ENCODE measurements at places on chromosomes 2 and 18.

DNA sequence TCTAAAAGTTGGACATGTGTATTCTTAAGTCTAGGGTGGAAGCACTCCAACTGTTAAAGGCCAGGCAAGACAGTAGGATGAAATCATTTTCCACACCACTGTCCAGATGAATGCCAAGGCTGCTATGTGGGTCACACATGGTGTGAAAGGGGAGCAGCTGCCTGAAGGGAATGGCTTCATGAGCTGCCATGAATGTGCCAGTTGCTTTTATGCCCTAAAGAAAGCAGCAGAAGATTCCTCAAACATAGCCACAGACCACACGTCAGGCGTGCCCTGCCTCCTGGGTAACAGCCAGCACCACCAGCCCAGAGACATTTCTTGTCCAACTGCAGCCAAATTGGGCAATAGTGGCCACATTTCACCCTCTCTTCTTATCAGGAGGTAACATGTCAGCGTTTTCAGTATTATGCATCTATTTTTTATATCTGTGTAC is 130.2 kb downstream of the MTCL1 start:
- peaks cover 12% of the 10 kb centered on the region for H3K36me3 ChIP-seq
- H3K4me3 ChIP-seq = no peak overlapping the region
- H3K27me3 ChIP-seq = no peaks in the 10 kb centered on the region
- DNase-seq = no peak
- H3K27ac ChIP-seq = no peak overlapping the region
- no peaks in the 10 kb centered on the region for H3K4me1 ChIP-seq

GRCh38 chr18:27520401-27520800 is 335.3 kb upstream of the CHST9 start:
- H3K4me1 ChIP-seq = no peaks in the 10 kb centered on the region
- no peak for DNase-seq
- no peaks in the 10 kb centered on the region for H3K27me3 ChIP-seq
- H3K36me3 ChIP-seq = no peaks in the 10 kb centered on the region
- no peak overlapping the region for H3K4me3 ChIP-seq

DNA sequence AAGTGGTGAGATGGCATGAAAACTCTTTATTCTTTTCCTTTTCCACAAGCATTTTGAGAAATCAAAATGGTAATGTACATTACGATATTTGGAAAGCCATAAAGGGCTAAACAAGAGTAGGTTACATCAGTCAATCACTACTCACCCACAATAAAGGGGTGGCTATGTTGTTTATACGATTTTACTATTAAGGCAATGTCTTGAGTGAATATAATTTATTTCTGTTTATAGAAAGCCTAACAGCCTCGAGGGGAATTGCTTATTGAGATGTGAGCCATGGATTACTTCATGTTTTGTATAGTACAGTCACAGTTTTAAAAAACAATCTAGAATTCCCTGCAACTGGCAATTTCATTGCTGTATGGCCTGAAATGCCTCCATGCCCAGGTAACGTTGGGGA is 237.5 kb upstream of the RBBP8 start:
- no peaks in the 10 kb centered on the region for H3K36me3 ChIP-seq
- DNase-seq = no peak
- no peaks in the 10 kb centered on the region for H3K27me3 ChIP-seq
- H3K4me3 ChIP-seq = no peak overlapping the region

- H3K4me3 ChIP-seq = no peak overlapping the region
- H3K27ac ChIP-seq = no peak overlapping the region
- H3K36me3 ChIP-seq = no peaks in the 10 kb centered on the region
- no peaks in the 10 kb centered on the region for H3K4me1 ChIP-seq
- no peak for DNase-seq
These were observed 833.0 kb downstream of the SLC4A3 start for GRCh38 chr2:220460257-220460985.

DNA sequence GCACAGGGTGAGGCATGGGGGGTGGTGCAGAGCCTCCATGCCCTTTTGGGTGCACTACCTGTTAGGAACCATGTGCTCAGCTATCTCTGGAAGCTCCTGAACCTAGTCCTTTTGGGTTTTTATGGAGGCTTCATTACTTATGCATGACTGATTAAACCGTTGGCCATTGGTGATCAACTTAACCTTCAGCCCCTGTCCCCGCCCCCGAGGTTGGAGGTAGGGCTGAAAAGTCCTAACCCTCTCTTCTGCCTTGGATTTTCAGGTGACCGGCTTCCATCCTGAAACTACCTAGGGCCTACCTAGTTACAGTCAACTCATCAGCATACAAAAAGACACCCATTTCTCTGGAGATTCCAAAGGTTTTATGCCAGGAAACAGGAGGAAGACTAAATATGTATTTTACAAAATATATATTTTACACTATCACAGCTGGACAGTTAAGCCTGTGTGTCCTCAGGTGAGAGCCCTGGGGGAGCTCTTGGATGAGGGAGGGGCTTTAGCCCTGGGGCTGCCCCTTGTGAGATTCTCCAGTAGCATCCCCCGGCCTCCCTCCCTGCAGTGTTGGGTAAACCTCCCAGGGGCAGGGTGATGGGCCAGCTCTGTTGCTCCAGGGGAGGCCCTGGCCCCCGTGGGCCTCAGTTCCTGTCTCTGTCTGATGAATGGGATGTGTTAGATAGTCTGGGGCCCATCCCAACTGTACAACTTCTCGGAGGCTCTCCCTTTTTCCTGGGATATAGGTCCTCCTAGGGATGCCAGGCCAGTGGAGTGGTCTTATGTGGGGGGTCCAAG is 24.1 kb downstream of the GLI2 start:
- H3K4me3 ChIP-seq = no peak overlapping the region
- no peak overlapping the region for H3K27ac ChIP-seq
- peaks cover 39% of the 10 kb centered on the region for H3K4me1 ChIP-seq

GRCh38 chr18:74292541-74292858 is 737 bp upstream of the CYB5A start:
- H3K27ac ChIP-seq = peak overlapping the region; percentile 82
- no peak for DNase-seq
- H3K4me3 ChIP-seq = peak overlapping the region; percentile 67
- no peaks in the 10 kb centered on the region for H3K36me3 ChIP-seq
- H3K4me1 ChIP-seq = peaks cover 17% of the 10 kb centered on the region

- H3K27ac ChIP-seq = peak overlapping the region; percentile 77
- no peak overlapping the region for H3K4me3 ChIP-seq
- H3K36me3 ChIP-seq = no peaks in the 10 kb centered on the region
- H3K4me1 ChIP-seq = peaks cover 14% of the 10 kb centered on the region
These were observed 149.0 kb downstream of the LAMA3 start for GRCh38 chr18:23838233-23838632.

- no peak for DNase-seq
- H3K27ac ChIP-seq = no peak overlapping the region
- no peak overlapping the region for H3K4me3 ChIP-seq
- H3K27me3 ChIP-seq = no peaks in the 10 kb centered on the region
- H3K36me3 ChIP-seq = no peaks in the 10 kb centered on the region
These were observed 1053.5 kb upstream of the FAM98A start for GRCh38 chr2:34652636-34653035.

GRCh38 chr2:22737144-22737543 is 647.8 kb upstream of the KLHL29 start:
- no peaks in the 10 kb centered on the region for H3K4me1 ChIP-seq
- no peaks in the 10 kb centered on the region for H3K27me3 ChIP-seq
- no peak for DNase-seq
- no peak overlapping the region for H3K4me3 ChIP-seq
- H3K27ac ChIP-seq = no peak overlapping the region

GRCh38 chr2:170512266-170512665 is 202.9 kb upstream of the SP5 start:
- H3K27ac ChIP-seq = no peak overlapping the region
- H3K36me3 ChIP-seq = no peaks in the 10 kb centered on the region
- H3K4me1 ChIP-seq = no peaks in the 10 kb centered on the region
- H3K4me3 ChIP-seq = no peak overlapping the region

GRCh38 chr2:62415019-62415431 is 91.0 kb downstream of the TMEM17 start:
- DNase-seq = no peak
- no peaks in the 10 kb centered on the region for H3K27me3 ChIP-seq
- H3K36me3 ChIP-seq = no peaks in the 10 kb centered on the region

DNA sequence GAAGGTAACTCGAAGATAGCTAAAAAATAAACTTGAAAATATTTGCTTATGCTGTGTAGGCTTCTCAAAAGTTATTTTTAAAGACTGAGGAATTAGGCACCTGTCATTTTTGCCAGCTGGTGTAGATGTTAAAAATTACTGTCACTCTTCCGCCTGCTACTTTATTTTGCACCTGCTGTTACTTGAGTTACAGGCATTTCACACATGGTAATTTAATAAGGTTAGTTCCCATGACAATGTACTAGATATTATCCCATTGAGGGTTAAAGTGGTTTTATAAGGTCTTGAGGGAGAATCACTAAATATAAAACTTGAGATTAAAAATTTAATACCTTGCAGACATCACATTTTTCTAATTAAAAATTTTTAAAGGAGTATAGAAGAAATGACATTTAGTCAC is 26.6 kb downstream of the MYL1 start:
- no peaks in the 10 kb centered on the region for H3K4me1 ChIP-seq
- H3K27me3 ChIP-seq = no peaks in the 10 kb centered on the region
- H3K27ac ChIP-seq = no peak overlapping the region
- no peaks in the 10 kb centered on the region for H3K36me3 ChIP-seq
- no peak for DNase-seq
- H3K4me3 ChIP-seq = no peak overlapping the region

GRCh38 chr2:150548527-150548926 is 61.1 kb upstream of the RND3 start:
- DNase-seq = peak; percentile 30
- no peak overlapping the region for H3K4me3 ChIP-seq
- H3K27me3 ChIP-seq = no peaks in the 10 kb centered on the region

DNA sequence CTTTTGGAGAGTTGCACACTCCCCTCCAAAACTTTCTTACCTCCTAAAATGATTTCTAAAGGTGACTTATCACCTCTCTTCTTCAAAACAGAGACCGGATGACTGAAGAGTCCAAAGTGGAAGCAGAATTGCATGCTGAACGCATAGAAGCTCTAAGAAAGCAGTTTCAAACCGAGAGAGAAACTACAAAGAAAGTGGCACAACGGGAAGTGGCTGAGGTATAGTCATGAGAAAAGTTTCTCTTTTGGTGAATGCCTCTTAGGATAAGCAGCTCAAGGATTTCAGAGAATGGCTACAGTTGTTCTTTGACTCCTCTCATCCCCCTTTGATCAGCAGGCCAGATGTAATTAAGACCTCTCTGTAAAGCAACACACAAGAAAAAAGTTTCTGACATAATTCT is 73.6 kb downstream of the GTF3C3 start:
- H3K27me3 ChIP-seq = no peaks in the 10 kb centered on the region
- H3K27ac ChIP-seq = no peak overlapping the region
- H3K36me3 ChIP-seq = peaks cover 20% of the 10 kb centered on the region
- H3K4me1 ChIP-seq = no peaks in the 10 kb centered on the region
- no peak for DNase-seq

- H3K4me3 ChIP-seq = no peak overlapping the region
- no peaks in the 10 kb centered on the region for H3K4me1 ChIP-seq
- no peaks in the 10 kb centered on the region for H3K36me3 ChIP-seq
- no peak for DNase-seq
- H3K27ac ChIP-seq = no peak overlapping the region
These were observed 52.2 kb upstream of the GALNT13 start for GRCh38 chr2:153819501-153819900.

- H3K4me3 ChIP-seq = no peak overlapping the region
- no peak overlapping the region for H3K27ac ChIP-seq
- H3K27me3 ChIP-seq = no peaks in the 10 kb centered on the region
- H3K36me3 ChIP-seq = no peaks in the 10 kb centered on the region
These were observed 27.1 kb downstream of the TSPYL6 start for GRCh38 chr2:54228945-54229344.

DNA sequence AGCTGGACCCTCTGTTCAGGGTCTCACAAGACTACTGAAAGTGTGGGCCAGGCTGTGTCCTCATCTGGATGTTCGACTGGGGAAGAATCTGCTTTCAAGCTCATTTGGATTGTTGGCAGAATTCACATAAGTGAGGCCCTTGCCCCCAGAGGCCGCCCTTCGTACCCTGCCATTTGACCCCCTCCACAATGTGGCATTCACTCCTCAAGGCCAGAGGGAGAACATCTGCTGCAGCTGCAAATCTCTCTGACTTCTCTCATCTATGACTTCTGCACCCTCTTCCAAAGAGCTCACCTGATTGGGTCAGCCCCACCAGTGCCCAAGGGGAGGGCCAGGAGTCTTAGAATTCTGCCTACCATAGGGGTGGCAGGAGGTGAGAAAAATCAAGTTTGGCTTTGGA is 3.9 kb upstream of the CNDP2 start:
- H3K4me1 ChIP-seq = peaks cover 4% of the 10 kb centered on the region
- no peaks in the 10 kb centered on the region for H3K36me3 ChIP-seq
- H3K4me3 ChIP-seq = no peak overlapping the region
- no peak overlapping the region for H3K27ac ChIP-seq
- DNase-seq = no peak

Measured in SK-N-SH (cell line).